ENCODE measurements at places on chromosomes 7 and 10.

DNA sequence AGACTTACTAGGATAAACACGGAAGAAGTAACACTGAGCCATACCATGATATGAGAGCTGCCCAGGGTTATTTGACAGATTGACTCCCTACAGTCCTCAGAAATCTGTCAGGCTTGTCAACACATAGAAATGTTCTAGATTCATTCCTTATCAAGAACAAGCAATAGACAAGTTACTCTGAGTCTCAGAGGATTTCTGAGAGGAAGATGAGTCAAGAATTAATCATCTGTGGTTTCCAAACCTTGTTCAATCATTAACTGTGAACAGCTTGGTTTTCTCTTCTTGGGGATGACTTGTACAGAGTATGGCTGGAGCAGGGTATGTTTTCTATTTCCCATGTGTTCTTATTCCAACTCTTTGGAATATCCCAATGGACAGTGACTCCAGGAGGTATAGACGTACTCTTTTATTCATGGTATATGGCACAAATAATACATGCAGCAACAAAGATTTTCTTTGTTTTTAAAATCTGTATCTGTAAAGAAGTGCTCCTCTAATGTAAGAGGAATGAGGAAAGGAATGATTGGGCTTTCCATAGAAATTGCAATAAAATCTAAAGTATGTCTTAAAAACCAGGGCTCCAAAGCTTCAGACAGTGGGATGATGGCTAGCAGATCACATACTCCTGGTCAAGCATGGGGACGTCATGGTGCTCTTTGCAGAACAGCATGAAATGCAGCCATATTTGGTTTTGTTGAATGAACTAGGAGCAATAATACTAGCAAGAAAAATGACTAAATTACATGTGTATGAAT is 11.9 kb upstream of the SFR1 start:
- no peak for DNase-seq

GRCh38 chr10:8052341-8052955 is 2.0 kb upstream of the GATA3 start:
- DNase-seq: no peak

- DNase-seq: no peak
Observed at GRCh38 chr7:340200-340937, 50.4 kb downstream of the FOXL3 start.

DNA sequence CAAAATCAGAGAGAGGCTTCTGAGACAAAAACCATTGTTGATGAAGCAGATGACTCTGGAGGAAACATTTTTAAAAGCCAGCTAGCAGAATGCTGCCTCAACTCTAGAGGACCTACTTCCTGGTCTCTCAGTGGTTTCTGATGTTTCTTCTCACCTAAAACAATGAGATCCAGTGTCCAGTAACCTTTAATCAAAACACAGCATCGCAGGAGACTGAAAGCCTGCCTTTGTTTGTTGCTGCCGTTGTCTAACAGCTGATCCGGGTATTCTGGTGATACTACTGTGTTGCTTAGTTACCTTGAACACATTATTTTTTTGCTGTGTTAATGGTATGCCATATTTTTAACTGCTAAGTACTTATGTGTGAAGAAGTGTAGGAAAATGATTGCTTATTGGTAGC is 70.9 kb downstream of the WIPF3 start:
- no peak for DNase-seq

DNA sequence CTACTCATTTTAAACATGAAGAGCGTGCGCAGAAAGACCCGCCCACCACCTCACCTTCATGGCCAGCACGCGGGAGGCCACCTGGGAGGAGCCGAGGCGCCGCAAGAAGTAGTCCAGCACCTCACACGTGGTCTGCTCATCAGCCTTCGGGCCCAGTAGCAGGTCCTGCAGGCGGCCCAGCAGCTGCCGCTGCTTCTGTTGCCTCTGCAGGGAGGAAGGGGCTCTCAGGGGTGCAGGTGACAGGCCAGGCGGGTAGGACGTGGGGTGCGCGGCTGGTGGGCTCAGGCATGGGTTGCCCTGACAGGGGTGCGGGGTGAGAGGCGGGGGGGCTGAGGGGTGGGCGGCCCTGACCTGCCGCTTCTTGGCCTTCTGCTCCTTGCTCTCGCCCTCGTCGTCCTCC is 17.6 kb downstream of the INTS1 start:
- DNase-seq: no peak

- no peak for DNase-seq
Observed at GRCh38 chr7:41033500-41033899, 669.4 kb downstream of the INHBA start.

- DNase-seq: no peak
Observed at GRCh38 chr7:118169146-118169545, 14.8 kb upstream of the LSM8 start.

- DNase-seq: no peak
Observed at GRCh38 chr7:4434306-4434705, 247.8 kb upstream of the FOXK1 start.

DNA sequence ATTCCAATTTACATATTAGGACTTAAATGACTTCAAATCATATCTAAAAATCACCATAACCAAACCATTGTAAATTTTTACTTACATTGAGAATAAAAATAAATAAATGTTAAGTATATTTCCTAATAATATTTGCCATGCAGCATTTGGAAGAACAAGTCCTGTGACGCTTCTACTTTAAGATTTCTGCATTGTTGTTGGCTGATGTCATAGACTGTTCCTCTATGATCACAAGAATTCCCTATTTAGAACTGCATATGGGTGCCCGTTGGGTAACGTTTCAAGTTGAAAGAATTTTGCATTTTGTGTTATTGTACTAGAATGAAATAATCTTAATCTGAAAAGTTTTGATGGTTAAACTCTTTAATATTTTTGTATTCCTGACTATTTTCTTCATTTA is 5.1 kb upstream of the ITGB1 start:
- DNase-seq: no peak

DNA sequence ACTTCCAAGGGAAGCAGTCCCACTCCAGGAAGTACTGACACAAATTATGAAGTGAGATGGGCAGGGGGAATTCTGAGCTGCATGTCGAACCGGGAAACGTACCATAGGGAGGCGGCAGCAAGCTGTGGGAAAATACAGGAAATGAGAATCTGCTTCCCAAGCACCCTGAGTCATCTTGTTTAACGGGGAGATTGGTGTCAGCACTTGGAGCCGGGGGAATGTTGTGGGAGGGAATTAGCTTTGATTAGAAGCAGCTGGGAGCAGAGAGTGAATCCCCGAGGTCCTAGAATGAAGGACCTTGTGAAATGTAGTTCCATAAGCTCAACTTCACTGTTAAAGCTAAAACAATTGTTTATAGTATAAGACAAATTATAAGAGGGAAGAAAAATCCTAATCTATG is 141.4 kb upstream of the PRKCQ start:
- no peak for DNase-seq

DNA sequence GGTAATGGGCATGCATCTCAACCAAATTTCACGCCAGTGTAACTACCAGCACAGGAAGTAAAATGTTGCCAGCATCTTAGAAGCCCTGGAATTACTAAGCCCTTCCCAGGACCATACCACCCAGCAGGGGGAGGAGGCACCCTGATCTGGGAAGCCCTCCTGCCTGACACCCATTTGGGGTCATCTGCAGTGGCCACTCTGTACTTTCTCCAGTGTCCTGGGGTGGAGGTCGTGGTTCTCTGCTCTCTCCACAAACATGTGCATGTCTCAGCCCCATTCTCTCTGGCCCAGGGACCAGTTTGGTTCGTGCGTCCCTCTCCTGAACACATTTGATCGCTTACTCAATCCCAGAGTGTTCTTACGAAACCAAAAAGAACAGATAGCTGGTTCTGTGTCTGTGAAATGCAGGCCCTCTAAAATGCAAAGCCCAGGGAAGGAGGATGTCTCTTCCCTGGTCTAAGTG is 9.4 kb upstream of the LRRC27 start:
- no peak for DNase-seq

GRCh38 chr10:123119081-123119480 is 16.7 kb upstream of the HMX3 start:
- DNase-seq: no peak

DNA sequence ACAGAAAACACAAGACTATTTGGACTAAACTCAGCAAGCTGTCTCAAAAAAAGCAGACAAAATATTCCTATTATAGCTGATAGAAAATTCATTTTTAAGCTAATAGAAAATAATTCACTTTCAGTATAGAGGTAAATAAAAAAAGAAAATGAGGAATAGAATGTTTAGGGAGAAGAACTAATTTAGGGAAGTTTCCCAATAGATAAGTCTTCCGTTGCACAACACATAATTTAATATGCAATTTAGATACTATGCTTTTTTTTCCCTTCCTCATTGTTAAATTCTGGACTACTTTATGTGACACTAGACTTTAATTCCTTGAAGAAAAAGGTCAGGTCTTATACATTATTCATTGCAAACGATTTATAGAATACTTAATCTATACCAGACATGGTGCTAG is 10.3 kb downstream of the PNPLA8 start:
- DNase-seq: no peak

DNA sequence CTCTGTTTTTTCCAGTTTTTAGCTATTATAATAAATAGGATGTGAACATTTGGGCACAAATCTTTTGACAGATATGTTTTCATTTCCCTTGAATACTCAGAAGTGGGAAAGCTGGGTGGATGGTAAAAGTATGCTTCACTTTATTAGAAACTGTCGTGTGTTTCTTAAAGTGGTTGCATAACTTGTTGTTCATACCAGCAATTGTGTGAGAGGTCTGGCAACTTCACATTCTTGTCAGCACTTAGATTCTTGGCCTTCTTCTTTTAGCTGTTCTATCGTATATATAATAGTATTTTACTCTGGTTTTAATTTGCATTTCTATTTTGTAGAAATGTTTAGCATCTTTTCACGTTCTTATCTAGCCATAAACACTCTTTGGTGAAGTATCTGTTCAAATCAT is 894.4 kb downstream of the KCNMA1 start:
- no peak for DNase-seq

DNA sequence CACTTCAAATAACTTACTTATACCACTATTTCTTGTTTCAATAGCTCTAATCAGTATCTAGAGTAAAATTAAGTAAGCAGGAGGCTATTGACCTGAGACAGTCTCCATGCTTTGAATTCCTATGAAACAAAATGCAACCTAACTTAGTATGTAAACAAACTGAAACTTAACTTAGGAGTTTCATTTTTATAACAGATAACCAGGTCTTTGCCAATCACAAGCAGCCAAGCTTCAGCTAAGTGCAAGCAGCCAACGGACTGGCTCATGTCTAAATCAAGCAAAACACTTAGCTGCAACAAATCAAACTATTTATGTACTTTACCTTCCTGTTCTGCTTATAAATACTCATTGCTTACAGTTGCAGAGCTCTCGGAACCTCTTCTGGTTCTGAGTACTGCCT is 4.4 kb upstream of the GSTK1 start:
- no peak for DNase-seq

DNA sequence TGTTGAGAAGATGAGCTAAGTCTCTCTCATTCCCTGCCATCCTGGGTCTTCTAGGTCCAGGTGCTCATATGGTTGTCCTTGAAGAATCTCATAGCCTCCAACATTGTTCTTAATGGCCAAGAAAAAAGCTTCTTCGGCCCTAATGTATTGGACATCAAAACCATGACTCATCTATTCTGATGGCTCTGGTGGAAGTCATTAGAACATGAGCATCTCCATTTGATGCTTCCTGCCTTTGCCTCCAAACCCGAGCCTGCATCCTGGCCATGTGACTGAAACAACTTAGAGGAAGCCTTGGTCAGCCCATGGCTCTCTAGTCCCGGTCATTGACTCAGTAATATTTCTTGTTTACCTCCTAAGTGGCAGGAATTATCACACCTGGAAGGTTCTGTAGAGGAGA is 264.1 kb upstream of the FZD8 start:
- no peak for DNase-seq

DNA sequence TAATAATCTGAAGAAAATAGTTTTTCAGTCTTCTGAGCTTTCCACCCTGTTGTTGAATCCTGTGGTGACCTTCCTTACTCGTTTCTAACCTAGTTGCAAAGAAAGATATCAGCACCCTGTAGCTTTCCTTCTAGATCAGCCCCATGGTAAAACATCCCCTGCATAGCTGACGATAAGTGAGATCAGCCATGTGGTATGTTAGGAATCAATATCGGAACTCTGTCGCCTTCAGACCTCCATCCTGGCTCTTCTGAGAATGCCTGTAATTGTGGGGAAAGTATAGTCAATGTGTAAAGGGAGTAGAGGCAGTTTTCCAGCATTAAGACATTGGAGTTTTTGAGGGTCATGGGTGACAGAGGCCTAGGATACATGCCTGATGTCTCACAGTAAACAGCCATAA is 151.8 kb downstream of the LRRC4 start:
- DNase-seq: no peak

DNA sequence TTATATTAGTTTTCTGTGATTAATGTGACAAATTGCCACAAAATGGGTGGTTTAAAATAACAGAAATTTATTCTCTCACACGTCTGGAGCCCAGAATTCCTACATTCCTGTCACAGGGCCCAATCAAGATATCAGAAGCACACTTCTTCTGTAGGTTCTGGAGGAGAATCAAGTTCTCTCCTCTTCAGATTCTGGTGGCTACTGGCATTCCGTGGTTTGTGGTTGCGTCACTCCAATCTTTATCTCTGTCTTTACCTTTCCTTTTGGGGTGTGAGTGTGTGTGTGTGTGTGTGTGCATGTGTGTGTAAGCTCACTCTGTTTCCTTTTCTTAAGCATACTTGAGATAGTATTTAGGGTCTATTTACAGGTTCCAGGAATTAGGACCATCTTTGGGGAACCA is 115.5 kb upstream of the DKK1 start:
- no peak for DNase-seq

DNA sequence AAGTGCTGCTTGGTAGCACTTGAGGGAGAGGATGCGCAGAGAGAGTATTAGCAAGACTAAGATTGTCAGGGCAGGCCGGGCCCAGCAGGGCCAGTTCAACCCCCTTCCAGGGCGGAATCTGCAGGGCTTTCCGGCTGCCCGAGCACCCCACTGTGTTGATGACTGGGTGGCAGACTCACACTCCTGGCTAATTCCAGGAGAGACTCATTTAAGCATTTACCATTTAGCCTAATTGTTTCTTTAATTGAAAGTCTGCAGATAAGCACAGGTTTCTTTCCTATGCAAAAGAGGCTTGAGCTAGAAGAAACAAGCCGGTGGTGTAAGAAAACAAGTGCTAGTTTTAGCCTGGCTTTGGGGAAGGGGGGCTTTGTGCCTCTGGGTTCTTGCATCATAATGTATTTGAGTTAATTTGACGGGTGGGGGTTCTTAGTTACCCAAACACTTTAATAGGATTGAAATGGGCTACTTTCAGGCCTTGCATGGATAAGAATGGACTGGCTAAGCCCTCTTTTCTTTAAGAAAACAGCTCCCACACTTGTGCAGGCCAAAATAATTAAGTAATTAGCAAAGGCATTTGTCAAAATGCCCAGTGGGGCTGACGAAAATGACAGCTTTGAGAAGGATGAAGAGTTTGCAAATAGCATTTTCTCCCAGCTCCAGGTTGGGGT is 201.3 kb downstream of the MYOF start:
- no peak for DNase-seq

DNA sequence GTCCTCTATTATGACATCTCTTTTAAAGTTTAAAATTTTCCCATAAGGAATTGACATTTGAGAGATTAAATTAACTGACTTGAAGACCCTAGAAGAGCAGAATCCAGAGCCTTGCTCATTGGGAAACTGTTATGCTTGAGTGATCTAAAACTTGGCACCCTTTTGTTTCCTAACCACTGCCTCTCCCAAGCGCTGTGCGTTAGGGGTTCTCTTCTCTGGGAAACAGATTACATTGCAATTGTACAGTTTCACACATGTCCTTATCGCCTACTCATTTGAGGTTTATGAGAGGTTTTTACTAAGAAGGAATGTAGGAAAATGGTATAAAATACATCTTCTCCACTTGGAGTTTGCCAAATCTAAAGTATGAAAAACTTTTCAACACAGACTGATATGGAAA is 126.8 kb upstream of the AMPH start:
- DNase-seq: no peak

- peak; percentile 30 for DNase-seq
Observed at GRCh38 chr7:28708033-28708951, 249.8 kb downstream of the TRIL start.

Data from gastrocnemius medialis (tissue), 4 donors.